SJSA1 (cell line): ENCODE measurements at places on chromosomes 5 and 9. TPM values are rescaled to one million over a fixed set of nuclear protein-coding genes. Genes with fewer than 3 reads are reported as not detected.
A peak's percentile ranks its signal among the peaks of the same experiment; 100 is the strongest.

- peak overlapping the region; percentile 7; the same call in 1 of the 2 replicates for H3K4me3 ChIP-seq
- no peaks in the 10 kb centered on the region for H3K27me3 ChIP-seq
- H3K27ac ChIP-seq = peak overlapping the region; percentile 79
- no peaks in the 10 kb centered on the region for H3K36me3 ChIP-seq
- peak; percentile 85 for DNase-seq
Measured at GRCh38 chr5:122182491-122182921, 53.2 kb downstream of the ZNF474 start.

DNA sequence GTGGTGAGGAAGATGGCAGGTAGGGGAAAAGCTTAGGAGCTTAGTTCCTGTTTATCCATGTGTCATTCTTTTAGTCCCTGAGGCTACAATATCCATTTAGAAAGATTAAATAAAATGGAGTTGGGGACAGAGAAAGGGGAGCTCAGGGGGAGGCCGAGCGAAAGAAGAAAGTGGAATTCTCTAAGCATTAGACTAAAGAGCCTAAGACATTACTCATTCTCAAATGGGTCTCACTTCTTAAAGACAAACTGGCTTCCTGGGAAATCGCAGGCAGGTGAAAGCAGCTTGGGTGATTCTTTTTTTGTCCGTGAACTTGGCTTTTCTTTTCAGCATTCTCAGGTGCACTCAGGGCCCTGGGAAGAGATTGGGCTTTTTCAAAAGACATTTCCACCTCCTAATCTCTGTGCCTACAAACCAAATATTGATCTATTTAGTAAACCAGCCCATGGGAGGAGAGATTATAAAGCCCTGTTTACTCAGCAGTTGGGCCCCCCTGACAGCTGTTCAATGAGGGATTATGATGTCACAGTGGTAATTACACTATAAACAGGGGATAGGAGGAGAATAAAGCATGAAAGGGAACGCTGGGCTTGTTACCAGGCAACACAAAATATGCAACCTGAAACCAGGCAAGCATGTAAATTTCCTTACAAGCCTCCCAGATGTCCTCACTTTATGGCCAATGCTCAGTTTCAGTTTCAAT, 584.0 kb downstream of the ACTL7B start:
- DNase-seq = peak; percentile 60
- peak overlapping the region; percentile 83 for H3K27ac ChIP-seq
- no peaks in the 10 kb centered on the region for H3K36me3 ChIP-seq
- H3K27me3 ChIP-seq = no peaks in the 10 kb centered on the region
- peaks cover 26% of the 10 kb centered on the region for H3K4me1 ChIP-seq

The EQTN gene
- not detected in 2 replicates for total RNA-seq

DNA sequence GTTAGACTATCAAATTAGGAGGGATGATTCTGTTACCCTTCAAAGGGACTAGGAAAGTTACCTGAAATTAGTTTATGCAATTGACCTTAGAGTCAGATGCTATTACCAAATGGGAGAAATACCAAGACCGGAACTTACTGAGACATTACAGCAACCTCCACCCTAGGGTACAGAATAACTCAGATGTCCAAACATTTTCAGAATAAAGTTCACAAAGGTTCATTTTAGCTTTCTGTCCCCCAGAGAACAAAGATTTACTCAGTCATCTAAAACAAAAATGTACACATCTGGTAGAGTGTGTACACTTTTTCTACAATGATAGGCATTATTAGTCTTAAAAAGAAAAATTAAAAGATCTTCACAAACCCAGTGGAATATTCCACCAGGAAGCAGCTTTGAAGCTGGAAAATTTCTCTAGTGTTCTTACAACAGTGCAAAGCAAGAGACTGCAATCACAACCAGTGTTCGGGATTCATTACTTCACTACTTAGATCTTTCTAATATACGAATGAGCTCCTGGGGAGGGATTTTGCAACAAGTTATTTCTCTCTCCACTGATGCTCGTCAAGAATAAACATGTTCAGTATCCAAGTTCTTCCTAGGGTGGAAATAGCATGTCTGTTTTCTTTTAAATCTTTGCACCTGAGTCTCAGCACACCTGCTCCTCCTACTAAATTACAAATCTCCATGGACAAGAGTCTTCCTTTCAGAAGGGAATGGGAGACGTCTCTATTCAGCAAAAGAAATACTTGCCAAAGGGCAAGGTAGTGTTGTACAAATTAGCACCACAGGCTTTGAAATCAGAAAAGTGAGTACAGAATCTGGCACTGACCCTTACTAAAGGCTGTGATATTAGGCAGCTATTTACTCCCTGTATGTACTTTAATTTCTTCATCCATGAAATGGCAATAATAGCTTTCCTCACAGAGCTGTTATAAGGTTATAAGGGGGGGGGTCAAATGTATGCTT, 8.8 kb downstream of the ETF1 start:
- no peak for DNase-seq
- H3K4me3 ChIP-seq = no peak overlapping the region
- no peak overlapping the region for H3K27ac ChIP-seq
- no peaks in the 10 kb centered on the region for H3K27me3 ChIP-seq

GRCh38 chr9:123686131-123686828, 243.6 kb downstream of the DENND1A start:
- H3K36me3 ChIP-seq = no peaks in the 10 kb centered on the region
- H3K4me1 ChIP-seq = no peaks in the 10 kb centered on the region
- H3K27ac ChIP-seq = no peak overlapping the region
- H3K27me3 ChIP-seq = no peaks in the 10 kb centered on the region
- DNase-seq = no peak
- no peak overlapping the region for H3K4me3 ChIP-seq
